ENCODE measurements at places on chromosomes 7 and 10.

DNA sequence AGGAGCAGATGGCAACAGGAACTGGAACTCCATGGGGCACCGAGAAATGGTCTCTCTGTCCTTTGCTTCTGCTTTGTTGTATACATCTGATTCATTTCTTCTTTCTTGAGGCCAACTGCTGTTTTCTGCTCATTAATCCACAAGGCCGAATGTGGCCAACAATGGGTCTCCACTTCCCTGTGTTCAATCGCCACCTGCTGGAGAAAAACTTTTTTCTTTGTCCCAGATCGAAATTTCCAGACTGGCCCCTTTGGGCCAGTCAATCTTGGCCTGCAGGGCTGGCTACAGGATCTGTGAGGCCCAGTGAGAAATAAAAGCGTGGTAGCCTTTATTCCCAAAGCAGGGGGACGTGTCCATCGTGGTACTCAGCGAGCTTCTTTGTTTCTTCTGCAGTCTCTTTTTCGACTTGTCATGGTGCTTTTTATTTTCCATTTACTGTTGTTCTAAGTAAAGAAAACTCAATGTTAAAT lies 58.8 kb downstream of the PARP12 start:
- no peak for DNase-seq

DNA sequence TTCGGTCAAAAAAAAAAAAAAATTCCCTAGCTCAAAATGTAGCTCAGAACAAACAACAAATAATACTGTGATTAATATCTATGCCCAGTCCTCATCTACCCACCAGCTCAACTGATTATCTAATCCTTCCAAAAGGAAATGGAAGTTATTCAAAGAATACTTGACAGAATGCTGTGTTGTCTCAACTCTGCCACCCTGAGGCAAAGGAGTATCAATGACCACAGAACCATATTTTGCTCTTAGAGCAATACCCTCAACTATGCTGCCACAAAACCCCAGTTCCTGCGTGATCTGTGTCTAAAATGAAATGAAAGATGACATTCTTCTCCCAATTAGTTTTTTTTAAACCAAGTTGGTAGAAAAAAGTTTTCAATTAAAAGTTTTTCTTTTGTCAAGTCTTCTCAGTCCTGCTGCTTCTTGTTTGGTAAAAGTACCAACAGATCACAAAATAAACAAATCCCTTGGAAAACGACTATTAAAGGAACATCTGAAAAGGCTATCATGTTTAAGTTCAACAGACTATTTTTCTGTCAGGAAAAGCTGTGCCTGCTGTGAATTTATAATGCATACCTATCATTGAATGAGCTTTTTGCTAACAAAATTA lies 21.6 kb downstream of the RBM28 start:
- peak; percentile 23 for DNase-seq

GRCh38 chr10:13659887-13660550 lies 73.3 kb downstream of the PRPF18 start:
- no peak for DNase-seq

GRCh38 chr7:144830024-144830785 lies 5.6 kb downstream of the TPK1 start:
- no peak for DNase-seq

DNA sequence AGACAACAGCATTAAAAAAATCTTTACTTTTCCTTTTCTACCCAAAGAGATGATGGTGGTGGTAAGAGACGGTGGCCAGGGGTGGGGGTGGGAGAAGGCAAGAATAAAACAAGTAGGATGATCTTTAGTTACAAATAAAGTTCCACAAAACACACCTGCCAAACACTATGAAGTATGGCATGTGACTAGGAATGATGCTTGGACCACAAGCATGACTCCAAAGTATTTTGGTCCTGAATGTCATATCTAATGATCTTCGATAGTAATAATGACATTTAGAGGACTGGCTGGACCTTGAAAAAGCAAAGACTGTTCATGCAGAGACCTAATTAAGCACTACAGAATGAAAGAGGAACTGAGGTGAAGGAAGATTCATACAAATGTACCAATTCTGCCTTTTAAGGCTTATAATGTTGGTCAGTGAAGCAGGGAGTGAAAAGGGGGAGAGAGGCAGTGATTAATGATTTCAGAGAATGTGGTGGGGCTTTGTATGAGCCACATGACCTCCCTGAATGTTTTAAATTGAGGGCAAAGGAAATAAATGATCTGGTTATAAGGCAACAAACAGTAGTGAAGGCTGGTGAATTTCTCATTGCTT lies 29.6 kb upstream of the DKK1 start:
- no peak for DNase-seq

DNA sequence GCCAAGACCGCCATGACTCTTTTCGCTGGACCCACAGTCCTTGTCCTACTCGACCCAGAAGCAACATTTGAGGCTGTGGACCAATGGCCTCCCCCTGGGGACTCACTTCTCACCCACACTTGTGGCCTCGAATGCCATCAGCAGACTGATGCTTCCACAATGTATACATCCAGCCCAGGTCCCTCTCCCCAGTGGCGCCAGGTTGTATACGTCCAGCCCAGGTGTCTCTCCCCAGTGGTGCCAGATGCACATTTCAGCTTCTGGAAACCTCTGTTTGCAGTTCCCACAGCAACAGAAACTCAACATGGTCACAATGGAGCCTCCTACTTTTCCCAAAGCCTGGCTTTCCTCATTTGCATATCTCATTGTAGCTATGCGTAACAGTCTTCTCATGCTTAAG lies 210.5 kb upstream of the RNF32 start:
- no peak for DNase-seq

GRCh38 chr7:152615031-152615741 lies 60.8 kb downstream of the XRCC2 start:
- DNase-seq, result no peak

DNA sequence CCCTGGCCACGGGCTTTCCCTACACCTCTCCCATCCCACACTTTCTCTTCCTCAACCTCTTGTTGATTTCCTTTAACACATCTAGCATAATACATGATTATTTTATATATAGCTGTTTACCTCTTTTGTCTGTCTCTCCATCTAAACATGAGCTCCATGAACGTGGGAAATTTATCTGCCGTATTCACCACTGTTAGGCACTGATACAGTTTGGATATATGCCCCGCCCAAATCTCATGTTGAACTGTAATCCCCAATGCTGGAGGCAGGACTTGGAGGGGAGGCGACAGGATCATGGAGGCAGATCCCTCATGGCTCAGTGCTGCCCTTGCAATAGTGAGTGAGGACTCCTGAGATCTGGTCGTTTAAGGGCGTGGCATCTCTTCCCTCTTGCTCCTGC lies 5.7 kb downstream of the CYTH3 start:
- no peak for DNase-seq

DNA sequence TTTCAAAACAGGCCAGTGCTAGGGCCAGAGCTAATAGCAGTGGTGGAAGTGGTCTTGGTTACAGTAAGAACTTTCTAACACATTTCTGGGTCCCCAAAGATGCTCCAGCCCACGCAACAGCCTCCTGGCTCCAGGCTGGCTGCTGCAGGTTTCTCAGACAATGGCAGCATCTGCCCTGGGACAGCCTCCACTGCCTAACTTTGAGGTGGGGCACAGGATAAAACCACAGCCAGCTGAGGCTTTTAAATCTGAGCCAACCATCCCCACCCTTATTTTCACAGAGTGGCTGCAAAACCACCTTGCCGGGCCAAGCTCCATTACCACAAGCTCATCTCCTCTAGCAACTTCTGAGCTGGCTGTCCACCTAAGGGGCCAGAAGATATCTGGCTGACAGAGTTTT lies 84.8 kb downstream of the FAM53B start:
- DNase-seq, result no peak

DNA sequence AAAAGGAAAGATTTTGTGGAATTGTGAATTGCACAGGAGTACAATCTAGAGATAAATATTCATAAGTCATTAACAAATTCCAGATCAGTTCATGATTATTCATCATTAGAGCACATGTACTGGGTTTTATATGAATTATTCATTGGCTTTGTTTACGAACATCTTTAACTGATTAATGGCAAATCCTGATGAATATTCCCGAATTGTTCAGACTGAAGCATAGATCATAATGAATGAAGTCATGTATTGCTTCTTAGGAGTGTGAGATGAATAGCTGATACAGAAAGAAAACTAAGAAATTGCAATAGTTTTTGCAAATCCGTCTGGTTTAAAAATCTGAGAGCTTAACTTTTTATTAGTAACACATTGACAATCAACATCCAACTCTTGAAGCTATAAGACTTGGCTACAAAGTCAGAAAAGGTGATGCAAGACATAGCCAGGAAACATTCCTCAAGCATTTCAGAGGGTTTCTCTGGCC lies 183.6 kb upstream of the DGKB start:
- no peak for DNase-seq

DNA sequence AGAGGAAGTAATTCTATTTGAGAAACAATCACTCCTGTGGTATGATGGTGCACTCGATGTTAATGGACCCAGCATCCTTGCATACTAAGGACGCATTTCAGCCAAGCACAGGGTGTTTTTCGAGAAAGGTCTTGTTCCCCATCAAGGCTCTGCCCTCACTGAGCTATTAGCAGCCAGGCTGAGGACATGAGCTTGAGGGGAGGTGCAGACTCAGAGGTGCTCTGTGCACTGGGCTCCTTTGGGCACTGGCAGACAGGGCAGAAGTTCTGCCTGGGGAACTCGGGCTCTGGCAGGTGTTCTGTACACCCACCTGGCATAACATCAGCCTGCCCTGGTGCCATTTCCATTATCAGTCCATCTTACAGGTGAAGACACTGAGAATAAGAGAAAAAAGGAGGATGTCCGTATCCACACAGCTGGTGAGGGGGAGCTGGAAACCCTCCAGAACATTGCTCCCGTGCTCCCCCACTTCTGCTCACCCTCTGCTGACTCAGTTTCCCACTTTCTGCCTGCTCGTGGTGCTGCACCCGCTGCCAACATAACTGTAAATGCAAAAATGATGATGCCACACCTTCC lies 92.7 kb upstream of the RET start:
- DNase-seq, result no peak

GRCh38 chr10:53699684-53700083 lies 927.1 kb upstream of the MBL2 start:
- DNase-seq, result no peak

- no peak for DNase-seq
Measured at GRCh38 chr10:70866424-70866823, 21.9 kb downstream of the PCBD1 start.

GRCh38 chr7:106542550-106543220 lies 118.3 kb downstream of the CCDC71L start:
- peak; percentile 11 for DNase-seq

GRCh38 chr7:46908770-46909169 lies 673.1 kb downstream of the TNS3 start:
- DNase-seq, result no peak

DNA sequence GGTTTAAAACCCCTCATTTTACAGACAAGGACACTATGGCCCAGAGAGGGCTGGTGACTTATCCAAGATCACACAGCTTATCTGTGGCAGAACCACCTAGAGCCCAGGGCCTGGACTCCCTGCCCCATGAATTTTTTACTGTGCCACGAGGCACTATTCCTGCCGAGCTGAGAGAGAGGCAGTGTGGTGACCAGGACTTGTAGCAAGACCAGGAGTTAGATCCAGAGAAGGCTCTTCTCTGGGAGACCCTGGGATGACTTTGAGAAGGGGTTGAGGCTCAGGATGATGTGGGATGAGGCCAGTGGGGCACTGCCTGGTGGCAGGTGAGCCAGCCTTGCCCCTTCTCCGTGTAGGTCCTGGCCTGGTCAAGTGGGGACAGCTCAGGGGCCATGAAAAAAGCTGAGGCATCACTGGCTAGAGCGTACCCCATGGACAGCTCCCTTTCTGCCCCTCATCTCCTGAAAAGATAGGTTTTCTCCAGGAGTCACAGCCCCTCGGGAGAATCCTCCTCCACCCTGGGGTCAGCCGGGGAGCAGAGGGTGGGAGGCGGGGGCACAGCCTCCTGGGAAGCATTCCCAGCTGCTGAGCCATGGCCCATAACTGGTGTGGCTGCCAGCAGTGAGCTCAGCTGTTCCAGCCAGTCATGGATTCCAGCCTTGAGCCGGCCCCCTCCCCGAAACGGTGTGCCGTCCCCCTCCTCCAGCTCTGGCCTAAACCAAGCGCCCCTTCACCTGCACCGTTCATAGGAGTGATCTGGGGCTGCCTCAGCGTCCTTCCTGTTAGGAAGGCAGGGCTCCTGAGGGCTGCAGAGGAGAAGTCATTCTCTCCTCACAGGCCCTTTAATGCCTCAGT lies 5.8 kb downstream of the FLNC start:
- no peak for DNase-seq

- no peak for DNase-seq
Measured at GRCh38 chr7:6162650-6163366, 109.6 kb downstream of the CYTH3 start.

- no peak for DNase-seq
Measured at GRCh38 chr10:80413271-80413996, 5.1 kb downstream of the PRXL2A start.

- DNase-seq, result no peak
Measured at GRCh38 chr10:118844731-118845521, 90.2 kb upstream of the CACUL1 start.

GRCh38 chr7:20783700-20784387 lies 2.8 kb downstream of the SP8 start:
- no peak for DNase-seq

DNA sequence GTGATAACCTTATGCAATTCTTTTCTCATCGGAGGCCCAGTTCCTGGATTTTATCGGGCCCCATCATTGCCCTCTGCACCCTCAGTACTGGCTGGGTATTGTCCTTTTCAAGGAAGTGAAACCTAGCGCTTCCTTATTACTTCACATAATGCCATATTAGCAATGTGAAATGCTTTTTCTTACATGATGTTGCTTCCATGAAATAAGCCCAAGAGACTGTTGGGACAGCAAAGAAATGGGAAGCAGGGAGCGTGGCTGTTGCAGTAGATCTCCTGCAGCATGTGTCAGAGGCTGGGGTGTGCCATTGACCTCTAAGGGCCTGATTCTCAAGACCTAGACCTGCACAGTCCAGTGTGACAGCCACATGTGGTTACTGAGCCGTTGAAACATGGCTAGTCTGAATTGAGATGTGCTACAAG lies 8.1 kb downstream of the CHN2 start:
- DNase-seq, result no peak

GRCh38 chr10:87593702-87594101 lies 66.0 kb upstream of the PAPSS2 start:
- no peak for DNase-seq

GRCh38 chr7:8178353-8178752 lies 83.6 kb downstream of the ICA1 start:
- DNase-seq, result no peak
